ENCODE measurements at places on chromosomes 5 and 9.
A peak's percentile ranks its signal among the peaks of the same experiment; 100 is the strongest.

DNA sequence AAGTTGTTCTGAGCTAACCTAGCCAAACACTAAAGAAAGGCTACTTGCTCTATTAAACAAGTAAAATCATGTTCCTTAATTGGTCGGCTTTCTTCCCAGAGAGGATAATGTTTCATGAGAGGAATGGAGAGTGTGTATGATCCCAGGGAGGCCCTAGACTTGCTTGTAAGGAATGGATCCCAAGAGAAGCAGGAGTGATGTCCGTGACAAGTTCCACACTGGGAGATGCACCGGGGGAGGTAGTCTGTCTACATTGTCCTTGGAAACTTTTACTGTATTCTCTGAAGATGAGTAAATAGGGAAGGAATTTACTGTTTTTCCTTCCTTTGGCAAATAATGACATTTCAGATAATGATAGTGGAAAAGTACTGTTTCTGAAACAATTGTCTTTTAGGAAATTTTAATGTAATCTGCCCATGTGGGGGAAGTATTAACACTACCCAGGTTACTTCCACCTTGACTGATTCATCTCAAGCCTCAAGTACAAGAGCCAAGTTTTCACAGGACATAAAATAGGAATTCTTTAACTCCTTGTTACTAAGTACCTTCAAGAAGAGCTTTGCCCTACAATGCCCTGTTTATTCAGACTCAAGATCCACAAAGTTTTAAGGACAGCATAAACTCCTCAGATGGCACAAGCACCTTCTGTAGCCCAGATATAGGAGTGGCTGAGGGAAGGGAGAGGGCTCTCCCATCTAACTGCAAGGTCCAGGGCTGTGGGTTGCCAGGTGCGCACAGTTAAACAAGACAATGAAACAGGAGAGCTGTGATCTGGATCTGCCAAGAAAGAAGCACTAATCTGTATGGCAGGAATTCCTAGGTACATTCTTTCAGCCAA, 152.1 kb downstream of the GNA14 start:
- no peak for ATAC-seq

DNA sequence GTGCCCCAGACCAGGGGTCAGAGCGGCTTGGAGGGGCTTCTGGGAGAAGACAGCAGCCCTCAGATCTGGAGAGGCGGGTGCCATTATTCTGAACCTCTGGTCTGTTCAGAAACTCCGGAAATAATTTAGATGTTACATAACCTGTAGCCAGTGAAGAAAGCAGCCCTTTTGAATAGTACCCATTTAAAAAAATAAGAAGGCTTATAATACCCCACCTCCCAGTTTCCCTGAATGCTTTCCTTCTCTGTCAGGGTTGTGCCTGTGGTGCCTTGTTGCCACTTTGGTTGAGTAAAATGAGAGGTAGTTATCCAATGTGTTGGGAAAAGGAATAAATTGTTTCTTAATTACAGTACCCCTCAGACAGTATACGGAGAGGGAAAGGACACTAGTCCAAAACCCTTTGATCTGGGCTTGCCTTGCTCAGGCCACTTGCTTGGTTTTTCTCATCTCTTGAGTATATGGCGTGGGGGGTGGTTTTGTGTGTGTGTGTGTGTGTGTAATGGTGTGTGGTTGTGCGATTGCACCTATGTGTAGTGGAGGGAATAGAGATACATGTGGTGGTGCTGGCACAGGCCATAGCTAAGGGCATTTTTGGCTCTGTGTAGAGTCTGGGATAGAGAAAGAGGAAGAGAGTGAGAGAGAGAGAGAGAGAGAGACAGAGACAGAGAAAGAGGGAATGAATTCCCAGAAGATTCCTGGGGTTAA, 59.1 kb upstream of the TLR4 start:
- no peak for ATAC-seq

DNA sequence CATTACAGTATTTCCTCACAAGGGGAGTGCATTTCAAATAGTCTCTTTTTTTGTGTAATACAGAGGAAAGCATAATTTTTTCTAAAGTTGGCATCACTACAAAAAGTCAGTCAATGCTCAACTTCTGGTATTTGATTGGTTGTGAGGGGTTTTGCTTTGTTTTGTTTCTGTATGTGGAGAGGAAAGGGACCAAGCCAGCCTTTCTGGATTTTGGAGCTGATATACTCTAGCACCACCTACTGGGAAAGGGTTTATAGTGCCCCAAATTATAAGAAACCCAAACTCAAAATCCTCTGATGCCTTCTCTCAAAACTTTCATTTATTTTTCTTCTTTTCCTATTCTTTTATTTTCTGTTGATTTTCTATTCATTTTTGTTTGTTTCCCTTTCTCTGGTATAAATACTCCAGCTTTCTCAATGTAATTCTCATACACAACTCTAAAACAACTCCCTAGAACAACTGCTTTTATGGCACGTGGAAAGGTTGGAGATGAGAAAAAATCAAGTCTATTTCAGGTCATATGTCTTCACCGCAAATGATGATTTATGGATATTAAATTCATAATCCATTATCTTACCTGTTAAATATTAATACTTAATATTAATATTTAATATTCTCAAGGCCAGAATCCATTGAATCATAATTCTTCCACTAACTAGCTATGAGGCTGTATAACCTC, 69.5 kb upstream of the ANXA1 start:
- ATAC-seq = no peak

DNA sequence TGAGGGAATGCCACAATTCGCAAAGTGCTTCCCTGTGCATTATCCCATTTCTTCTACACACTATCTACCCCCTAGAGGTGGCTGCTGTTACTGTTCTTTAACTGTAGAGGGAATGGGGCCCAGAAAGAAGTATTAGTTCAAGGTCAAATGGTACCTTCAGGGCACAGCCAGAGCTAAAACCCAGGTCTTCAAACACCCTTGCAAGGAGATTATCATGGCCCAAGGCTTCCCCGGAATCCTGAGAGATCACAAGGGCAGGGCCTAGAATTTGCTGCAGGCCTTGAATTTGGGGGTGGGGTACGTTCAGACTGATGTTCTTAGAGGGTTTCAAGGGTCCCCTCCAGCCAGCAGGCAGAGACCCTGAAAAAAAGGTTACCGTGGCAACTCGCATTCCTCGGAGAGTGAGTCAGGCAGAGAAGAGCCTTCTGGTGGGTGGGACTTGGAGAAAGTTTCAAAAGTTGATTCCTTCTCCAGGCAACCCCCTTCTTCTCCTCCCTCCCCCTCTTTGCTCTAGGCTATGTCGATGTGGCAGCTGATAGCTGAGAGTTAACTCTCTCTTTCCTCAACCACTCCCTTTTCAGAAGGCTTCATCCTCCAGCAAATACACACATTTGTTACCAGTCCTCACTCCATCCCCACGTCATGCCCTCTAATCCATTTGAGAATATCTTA, 1.9 kb downstream of the SPARC start:
- ATAC-seq = no peak

DNA sequence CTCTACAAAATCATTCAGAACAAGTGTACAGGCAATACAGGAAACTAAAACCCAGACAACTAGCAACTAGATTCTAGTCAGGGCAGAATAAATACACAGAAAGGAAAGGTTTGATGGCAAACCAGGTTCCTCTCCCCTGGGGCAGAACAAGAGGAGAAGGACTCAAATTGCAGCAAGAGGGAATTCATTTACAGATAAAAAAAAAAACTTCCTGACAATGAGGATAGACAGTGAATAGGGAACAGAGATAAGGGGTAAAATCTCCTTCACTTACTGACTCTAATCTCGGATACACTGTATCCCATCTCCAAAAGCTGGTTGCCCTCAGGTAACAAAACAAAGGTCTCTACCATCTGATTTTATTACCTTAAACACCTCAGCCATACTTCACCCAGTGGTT, 244.0 kb downstream of the SEC61B start:
- ATAC-seq = no peak

DNA sequence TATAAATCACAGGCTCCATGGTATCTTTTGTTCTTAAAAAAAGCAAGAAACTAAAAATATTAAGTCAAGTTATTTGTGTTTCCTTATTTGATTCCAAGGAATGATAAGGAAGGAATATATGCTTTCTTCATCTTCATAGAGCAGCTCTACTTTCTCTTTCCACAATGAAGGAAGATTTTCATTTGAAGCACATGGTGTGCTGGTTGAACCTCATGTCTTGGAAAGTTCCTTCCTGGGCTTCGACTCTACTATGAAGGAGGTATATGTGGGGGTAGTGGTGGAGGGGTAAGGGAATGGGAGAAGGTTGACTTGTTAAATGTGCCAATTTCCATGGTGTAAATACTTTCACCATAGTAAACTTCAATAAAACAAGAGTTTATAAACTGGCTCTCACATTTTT, 698.0 kb downstream of the CETN3 start:
- ATAC-seq = no peak

GRCh38 chr5:53333160-53333559, 147.3 kb upstream of the FST start:
- no peak for ATAC-seq

GRCh38 chr9:105957830-105958229, 263.5 kb downstream of the TMEM38B start:
- ATAC-seq = no peak

GRCh38 chr5:16702964-16703363, 86.2 kb upstream of the RETREG1 start:
- ATAC-seq = no peak

DNA sequence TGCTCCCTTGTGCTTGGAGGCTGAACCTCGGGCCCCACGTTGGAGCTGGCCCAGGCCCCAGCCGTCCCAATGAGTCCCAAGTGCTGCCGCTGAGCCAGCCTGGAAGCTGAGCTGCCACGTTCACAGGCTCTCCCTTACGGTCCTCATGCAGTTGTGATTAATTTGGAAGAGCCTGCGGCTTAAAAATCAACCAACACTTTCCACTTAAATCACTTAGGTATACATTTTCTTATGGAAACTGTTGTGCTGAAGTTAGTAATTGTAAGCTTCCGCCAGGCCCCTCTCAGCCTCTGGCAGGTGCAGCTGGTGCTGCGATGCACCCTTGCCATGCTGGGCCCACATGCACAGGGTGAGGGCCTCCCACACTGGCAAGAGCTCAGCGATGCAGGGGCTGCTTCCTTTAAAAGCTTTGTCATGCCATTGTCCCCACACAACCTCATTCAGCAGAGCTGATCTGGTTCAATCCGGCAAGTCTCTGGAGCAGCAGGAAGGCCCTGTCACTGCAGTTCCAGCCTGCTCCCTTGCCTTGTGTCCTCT, 61.0 kb downstream of the IPPK start:
- ATAC-seq = no peak

DNA sequence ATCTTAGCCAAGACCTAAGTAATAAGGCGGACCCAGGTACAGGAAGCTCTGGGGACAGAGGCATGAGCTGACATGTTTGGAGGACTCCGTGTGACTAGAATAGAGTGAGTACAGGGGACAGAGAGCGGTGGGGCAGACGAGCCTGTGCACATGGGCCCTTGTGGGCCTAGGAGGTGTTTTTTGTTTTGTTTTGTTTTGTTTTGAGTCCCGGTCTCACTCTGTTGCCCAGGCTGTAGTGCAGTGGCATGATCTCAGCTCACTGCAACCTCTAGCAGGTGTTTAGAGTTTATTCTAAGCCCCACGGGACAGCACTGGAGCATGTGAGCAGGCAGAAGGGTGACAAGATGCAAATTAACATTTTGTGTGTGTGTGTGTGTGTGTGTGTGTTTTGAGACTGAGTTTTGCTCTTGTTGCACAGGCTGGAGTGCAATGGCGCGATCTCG, 3.1 kb upstream of the EEIG1 start:
- no peak for ATAC-seq

GRCh38 chr5:107739661-107740060, 68.9 kb upstream of the EFNA5 start:
- ATAC-seq = no peak

GRCh38 chr9:38008168-38009034, 60.6 kb downstream of the SHB start:
- peak; percentile 74 for ATAC-seq

DNA sequence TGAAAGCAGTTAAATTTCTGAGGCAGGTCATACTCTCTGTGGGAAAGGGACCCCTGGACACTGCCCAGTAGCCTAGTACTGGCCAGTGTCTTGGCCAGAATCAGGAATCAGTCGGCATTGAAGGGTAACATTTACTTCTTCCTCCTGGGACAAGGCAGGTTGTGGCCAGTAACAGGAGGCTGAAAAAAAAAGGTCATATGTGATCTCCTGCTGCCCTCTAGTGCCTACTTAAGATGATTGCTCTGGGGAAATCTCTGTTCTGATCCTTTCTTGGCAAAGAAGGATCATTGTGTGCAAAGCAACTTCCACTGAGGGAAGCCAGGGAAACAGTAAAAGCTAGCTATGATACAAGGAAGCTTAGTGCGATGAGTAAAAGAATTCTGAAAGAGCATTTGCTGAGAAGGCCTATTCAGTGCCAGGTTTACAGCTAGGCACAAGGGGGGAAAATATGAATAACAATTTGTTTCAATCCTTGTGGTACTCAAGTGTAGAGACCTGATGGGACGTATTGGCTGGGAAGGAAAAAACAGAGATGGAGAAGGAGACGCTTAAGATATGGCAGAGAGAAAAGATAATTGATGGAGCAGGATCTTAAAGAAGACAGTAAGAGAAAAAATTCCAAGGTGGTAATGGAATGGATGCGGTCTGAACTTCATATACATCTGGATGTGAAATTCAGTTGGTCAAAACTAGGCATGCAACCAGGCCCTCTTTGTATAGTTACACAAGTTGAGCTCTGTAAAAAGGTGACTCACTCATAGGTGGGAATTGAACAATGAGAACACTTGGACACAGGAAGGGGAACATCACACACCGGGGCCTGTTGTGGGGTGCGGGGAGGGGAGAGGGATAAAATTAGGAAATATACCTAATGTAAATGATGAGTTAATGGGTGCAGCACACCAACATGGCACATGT, 25.8 kb upstream of the TRIM32 start:
- ATAC-seq = no peak

- no peak for ATAC-seq
Measured at GRCh38 chr5:34625246-34625645, 30.9 kb upstream of the RAI14 start.

DNA sequence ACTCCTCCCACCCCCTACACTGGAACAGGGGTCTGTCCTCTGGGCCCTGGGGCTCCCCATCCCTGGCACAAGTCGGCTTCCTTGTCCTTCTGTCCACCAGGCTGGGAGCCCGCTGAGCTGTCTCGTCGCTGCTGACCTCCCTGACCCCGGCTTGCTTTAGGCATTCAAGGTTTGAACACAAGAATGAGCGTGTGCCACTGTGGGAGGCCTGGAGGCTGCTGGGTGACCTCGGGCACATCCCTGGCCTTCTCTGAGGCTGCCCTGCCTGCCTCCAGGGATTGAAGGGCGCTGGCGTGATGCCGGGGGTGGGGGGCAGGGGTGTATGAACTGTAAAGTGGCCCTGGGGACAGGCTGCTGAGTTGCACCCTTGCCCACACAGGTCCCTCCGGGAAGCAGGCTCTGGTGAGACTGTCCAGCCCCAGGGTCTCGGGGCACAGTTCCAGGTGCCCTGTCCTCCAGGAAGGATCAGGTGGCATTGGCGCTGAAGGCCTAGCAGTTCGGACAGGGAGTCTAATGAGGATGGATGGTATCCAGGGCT, 18.2 kb downstream of the FIBCD1 start:
- no peak for ATAC-seq

GRCh38 chr9:123341816-123342215, 14.2 kb upstream of the CRB2 start:
- ATAC-seq = no peak

- ATAC-seq = no peak
Measured at GRCh38 chr9:3553076-3553765, 27.4 kb upstream of the RFX3 start.

Data from activated CD4-positive, CD25-positive, alpha-beta regulatory T cell treated with anti-CD3 and anti-CD28 coated beads, Interleukin-2, amount 50 U/mL, for 24 hours (primary cell).